ENCODE measurements at places on chromosomes 3 and 15.

GRCh38 chr15:80948651-80949292 is 40.8 kb downstream of the MESD start:
- no peak for DNase-seq

- no peak for DNase-seq
These were observed 32.2 kb downstream of the EIF1B start for GRCh38 chr3:40341671-40342070.

GRCh38 chr15:62428851-62429598 is 263.9 kb upstream of the C2CD4B start:
- DNase-seq = no peak

- DNase-seq = no peak
These were observed 11.6 kb downstream of the UPK1B start for GRCh38 chr3:119184796-119185570.

DNA sequence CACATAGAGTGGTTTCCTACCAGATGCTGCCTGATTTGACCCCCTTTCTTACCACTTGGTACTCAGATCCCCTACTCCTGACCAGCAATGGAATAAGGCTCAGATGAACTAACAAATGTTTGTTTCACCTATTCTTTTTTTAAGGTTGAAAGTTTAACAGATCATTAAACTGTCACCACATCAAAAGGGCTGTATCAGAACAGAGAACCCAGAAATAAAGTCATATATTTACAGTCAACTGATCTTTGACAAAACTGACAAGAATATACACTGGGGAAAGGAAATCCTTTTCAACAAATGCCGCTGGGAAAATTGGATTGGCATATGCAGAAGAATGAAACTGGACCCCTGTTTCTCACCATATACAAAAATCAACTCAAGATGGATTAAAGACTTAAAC is 56.0 kb downstream of the GPR176 start:
- no peak for DNase-seq

DNA sequence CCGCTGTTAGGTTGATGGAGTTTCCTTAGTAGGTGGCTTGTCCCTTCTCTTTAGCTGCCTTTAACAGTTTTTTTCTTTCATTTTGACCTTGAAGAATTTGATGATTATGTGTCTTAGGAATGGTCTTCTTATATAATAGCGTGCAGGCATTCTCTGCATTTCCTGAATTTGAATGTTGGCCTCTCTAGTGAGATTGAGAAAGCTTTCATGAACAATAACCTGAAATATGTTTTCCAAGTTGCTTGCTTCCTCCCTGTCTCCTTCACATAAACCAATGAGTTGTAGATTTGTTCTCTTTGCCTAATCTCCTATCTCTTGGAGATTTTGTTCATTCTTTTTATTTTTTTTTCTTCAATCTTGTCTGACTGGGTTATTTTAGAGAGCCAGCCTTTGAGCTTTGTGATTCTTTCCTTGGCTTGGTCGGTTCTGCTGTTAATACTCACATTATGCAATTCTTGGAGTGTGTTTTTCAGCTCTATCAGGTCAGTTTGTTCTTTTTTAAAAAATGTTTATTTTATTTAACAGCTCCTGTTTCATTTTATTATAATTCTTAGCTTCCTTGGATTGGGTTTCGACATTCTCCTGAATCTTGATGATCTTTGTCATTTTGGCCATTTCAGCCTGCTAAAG is 627.9 kb downstream of the SI start:
- no peak for DNase-seq

DNA sequence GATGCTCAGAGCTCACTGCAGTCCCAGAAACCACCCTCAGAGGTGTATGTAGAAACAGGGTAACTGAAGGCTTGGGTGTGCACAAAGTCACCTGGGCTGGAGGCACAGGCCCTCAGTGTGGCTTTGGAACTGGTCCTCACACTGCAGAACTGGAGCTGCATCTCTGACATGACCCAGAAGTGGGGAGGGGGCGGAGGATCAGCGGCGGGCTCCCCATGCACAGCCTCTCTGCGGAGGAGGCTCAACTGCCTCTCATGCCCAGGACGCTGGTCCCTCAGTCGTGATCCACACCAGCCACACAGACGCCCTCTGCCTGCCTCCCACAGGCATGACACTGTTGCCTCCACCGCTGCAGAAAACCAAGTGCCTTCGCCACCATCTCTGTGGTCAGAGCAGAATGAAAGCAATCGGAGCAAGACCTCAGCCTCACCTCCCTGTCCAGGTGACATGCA is 73.7 kb downstream of the TM2D3 start:
- peak; percentile 23 for DNase-seq

All from activated CD8-positive, alpha-beta T cell treated with anti-CD3 and anti-CD28 coated beads for 36 hours (primary cell).